Fibroblast of gingiva (primary cell): ENCODE measurements at places on chromosomes 13 and 19.

GRCh38 chr13:83880275-83881139, 1.8 kb downstream of the SLITRK1 start:
- no peak for DNase-seq

DNA sequence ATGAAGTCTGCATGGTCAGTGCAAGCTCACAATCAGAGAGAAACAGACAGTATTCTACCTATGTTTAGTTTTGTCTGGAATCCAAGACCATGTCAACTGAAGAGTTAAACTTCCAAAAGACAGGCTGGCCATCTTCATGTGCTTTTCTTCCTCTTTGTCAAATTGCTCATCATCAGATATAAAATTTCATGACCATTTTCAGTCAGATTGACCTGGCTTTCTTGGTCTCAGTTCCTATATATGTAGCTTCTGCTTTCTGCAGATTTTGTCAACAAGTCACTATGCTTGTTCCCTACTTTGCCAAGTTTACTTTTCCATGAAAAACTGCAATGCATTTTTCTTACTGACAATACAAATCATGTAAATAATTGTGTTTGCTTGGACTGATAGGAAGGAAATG, 13.9 kb downstream of the SLC46A3 start:
- no peak for DNase-seq

GRCh38 chr19:47865166-47865565, 6.1 kb downstream of the TPRX2 start:
- no peak for DNase-seq

- DNase-seq, result no peak
Observed at GRCh38 chr13:23147827-23148226, 33.0 kb upstream of the SGCG start.

DNA sequence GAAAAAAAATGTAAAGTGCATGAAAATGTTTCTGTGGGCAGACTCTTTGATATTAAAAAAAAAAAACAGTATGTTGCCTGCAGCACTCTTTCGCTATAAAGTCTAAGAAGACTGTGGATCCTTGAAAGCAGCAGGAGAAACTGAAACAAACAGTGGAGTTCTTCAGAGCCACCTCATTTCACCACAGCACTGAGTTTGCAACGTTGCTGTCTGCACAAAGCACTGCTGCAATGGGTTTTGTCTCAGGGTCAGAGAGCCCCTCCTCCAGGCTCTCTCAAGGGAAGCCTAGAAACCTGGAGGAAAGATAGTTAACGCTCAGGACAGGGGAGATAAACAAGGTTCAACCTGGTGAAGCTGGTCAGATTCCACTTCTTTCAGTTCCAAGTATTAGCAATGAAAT, 248.7 kb downstream of the EFNB2 start:
- DNase-seq, result no peak

DNA sequence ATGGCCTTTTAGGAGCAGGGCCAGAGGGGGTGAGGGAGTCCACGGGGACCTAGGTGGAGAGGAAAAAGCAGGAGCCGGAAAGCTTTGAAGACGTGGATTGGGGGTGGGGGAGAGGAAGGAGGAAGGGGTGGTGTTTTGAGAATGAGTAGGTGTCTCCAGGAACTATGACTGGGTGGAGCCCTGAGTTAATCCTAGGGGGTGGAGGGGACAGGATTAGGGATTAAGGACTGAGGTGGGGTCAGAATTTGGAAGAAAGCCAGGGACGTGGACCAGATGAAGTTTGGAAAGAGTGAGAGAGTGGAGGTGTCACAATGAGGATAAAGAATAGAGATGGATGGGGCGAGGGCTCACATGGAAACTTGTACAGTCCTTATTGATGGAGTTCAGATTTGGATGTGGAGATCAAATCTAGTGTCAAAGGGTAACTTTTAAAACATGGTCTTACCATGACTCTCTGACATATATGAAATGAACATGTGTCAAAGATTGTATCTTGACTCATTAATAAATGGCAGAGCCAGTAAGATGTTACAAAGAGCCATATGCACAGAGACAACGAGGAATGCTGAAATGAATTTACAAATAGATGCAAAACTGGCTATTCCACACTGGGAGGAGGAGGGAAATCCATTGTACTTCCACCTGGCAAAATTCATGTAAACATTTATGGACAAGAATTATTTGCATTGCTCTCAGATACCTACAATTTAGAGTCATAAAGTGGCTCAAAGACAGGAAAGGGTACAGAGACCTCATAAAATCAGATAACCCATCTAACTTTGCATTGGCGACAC, 1.7 kb upstream of the KLK13 start:
- DNase-seq, result no peak
